Esophagus squamous epithelium (tissue), 5 donors: ENCODE measurements at places on chromosomes 11 and 22.

DNA sequence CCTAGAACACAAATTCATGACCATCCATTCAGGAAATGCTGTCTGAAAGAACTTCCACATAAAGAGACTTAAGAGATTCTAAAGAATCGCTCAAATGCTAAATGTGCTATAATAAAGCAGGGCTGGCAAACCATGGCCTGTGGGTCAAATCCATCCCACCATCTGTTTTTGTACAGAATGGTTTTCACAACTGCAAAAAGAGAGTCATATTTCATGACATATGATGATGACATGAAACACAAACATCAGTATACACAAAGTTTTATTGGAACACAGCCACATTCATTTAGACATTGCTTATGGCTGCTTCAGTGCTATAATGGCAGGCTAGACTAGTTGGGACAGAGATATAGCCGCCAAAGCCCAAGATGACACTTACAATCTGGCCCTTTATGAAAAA lies 85.1 kb downstream of the RRAS2 start:
- DNase-seq, result no peak

DNA sequence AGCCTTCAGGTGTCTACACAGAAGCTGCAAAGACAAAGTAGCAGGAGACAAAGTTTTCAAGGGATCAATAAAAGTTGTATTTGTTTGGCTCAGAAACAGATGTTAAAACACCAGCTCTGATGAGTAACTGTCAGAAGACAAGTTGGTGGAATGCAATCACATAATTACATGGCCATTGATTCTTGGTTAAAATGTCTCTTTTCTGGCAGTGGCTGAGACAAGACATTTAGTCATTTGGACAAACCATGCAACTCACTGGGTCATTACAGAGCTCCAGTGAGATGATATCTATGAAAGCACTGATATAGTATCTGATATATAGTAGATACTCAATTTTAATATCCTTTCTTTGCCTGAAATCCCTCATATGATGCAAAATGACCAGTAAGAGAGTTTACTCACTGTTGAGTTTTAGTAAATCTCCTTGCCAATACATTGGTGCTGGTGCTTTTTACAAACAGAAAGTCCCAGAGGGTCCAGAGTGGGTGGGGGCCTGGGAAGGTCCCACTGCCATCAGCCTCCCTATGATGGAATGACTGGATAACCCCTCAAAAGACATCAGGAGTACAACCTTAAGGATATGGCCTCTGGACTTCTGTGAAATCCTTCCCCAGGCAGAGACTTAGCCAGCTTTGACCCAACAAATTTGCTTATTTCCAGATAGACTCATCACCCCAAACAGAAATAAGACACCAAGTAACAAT lies 95.0 kb downstream of the SLC1A2 start:
- no peak for DNase-seq

DNA sequence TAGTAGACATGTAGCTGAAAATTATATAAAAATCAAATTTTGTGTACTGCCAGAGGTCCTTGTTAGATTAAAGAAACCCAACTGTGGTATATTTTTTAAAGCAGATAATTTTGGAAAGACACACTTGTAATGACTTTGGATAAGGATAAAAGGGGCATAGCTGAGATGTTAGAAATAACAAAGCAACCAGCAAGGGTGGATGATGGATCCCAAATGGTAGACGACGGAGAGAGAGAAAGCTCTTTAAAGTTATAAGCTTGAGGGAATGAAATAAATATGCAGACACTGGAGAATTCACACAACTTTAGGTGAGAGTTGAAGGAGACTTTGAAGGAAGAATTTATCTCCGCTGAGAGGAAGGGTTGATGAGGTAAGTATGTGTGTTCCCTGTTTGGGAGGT lies 10.6 kb downstream of the NCAM1 start:
- no peak for DNase-seq

DNA sequence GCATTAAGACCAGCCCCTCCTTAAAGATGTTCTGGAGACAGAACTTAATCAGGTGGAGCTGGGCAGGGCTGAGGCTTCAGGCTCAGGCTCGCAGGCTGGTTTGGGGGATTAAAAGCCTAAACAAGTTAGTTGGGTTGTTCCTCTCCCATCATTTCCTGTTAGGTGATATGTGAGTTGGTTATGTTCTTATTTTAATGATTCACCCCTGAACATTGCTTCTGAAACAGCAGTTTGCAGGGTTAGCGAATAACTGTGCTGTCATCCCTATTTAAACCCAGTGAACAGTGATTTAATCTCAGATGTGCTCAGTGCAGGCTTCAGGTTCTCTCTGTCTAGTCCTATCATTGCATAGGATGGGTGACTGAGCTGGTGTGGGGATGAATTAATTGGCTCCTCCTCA lies 47.4 kb upstream of the BIRC3 start:
- no peak for DNase-seq

GRCh38 chr11:17992916-17993315 lies 19.9 kb downstream of the SERGEF start:
- DNase-seq, result no peak

DNA sequence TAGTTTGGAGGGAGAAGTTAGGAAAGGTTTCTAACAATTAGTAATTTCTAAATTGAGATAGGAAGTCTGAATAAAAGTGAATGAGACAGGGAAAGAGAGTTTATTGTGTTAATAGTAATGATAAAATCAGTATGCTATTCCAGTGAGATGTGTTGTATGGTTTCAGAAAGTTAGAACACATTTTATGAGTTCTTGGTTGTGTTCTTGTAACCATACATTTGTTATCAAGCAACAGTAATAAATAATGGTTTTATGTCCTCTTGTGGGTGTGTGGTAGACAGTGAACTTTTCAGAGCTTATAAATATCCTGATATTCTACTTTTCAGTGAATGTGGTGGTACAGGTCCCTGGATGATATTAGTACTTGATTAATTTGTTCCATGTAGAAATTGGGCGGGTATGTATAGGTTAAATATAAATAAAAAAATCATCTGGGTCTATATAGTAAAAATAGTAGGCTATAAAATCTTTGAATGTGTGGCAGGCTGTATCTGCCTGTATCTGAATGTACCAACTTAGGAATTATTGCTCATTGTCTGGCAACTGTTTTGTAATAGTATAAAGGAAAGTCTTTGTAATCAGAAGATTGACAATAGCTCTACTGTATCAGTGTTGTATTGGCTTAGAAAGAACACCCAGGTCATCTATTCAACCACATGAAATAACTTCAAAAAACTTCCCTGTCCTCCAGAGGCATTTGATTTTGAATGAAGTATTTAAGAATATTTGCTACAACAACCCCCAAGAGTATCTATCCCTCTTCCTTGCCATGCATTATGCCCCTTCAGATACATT lies 54.8 kb downstream of the UVRAG start:
- no peak for DNase-seq

DNA sequence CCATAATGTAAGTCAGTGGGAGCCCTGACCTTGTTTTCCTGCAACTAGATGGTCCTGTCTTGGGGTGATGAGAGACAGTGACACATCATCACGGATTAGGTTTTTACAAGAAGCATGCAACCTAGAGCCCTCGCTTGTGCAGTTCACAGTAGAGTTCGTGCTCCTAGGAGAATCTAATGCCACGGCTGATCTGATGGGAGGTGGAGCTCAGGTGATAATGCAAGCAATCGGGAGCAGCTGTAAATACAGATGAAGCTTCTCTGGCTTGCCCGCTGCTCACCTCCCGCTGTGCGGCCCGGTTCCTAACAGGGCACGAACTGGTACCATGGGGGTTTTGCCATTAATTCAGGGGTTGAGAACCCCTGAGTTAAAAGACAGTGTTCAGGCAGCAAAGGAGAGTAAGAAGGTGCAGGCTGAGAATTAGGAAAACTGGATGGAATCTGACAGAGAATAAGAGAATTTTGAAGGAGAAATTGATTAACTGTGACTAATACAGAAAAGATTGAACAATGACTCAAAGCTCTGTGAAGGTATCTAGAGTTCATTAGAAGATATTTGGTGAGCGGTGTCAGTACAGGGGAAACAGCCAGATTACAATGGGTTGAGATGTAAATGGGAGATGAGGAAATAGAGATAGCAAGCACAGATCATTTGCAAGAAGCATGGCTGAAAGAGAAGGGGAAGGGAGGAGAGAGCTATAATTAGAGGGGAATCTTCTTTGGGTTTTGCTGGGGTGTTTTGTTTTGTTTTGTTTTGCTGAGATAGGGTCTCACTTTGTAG lies 21.0 kb downstream of the WEE1 start:
- DNase-seq, result no peak

- no peak for DNase-seq
Measured at GRCh38 chr22:41822317-41823057, 10.4 kb upstream of the SREBF2 start.

GRCh38 chr11:91946397-91946951 lies 278.1 kb upstream of the FAT3 start:
- DNase-seq, result no peak

- DNase-seq, result no peak
Measured at GRCh38 chr11:74310857-74311256, 583 bp downstream of the P4HA3 start.

DNA sequence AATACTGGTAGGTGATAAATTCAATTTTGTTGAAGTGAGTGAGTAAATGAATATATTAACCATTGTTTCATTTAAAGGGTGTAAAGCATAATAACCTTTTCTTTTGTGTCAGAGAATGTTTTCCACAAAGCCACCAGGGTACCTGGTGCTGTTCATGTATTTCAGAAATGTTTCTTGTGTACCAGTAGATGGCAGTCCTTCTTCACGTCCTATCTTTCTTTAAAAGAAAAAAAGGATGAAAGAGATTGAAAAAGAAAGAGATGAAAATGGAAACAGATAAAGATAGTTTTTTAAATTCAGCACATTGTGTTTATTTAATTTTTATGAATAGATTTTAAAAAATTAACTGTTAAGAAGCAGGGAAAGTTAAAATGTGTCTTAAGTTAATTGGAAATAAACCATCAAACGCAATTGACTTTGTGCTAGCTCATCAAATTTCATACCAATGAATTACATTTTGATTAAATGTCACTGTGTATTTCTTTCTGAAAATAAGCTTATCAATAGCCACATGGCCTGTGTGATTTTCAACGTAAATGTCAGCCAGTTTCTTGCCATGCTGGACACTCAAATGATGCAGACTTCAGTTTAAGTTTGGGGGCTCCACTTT lies 65.5 kb upstream of the CHORDC1 start:
- no peak for DNase-seq

GRCh38 chr11:61659413-61660196 lies 20.6 kb upstream of the DAGLA start:
- DNase-seq, result no peak

DNA sequence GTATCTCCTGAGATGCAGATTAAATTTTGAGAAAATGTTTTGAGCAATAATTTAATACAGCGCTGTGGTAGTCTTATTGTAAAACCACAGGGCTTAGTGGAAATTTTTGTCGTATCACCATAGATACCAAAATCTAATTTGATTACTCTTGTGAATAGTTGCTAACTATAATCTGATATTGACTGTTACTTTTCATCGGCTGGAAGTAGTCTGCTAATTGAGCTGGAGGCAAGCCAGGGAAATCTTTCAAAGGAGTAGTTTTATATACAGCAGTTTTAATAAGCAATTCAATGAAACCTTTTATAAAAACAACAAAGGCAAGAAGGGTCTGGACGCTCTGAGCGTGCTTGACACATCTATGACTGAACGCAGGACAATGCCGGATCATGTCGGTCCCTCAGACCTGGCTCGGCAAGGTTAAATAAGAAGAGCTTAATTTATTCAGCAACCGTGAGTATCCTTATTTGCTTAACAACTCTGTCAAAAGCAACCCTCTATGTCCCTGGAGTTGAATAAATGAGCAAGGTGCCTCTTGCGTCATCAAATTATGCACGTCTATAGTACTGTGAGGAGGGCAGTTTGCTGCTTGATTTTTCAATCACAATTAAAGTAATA lies 121.2 kb downstream of the NCAM1 start:
- no peak for DNase-seq

GRCh38 chr11:35165423-35166368 lies 26.7 kb downstream of the CD44 start:
- no peak for DNase-seq

DNA sequence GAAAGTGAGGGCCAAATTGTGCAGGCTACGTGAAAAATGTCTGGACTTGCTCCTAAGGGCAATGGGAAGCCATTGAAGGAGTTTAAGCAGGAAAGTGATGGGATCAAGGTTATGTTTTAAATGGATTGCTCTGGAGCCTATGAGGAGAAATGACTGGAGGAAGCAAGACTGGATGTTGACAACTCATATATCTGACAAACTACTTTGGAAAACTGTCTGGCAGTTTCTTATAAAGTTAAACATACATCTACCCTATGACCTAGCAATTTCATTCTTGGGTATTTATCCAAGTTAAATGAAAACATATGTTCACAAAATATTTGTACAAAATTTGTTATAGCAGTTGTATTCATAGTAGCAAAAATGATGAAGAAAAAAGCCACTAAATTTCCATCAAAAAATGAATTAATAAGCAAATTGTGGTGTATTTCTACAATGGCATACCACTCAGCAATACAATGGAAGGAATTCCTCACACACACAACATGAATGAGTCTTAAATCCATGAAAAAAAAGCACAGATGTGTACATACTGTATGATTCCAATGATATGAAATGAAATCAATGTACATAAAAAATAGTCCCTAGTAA lies 24.1 kb downstream of the FZD4 start:
- no peak for DNase-seq

DNA sequence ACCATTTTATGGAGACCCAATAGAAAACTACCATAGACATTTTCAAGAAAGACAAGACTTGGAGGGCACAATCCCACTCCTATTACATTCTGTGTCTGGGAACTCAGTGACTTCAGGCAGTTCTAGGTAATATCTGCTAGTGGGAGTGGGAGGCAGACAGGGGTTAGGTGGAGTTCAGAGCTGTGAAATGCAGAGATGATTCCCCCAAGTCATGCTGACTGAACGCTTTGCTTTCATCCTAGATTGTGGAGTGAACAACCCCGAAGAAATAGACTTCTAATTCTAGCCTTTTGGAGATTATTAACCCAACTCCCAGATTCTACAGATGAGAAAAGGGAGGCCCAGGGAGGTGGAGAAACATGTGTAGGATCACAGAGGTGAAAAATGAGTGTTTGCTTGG lies 437.8 kb upstream of the CADM1 start:
- DNase-seq, result no peak

DNA sequence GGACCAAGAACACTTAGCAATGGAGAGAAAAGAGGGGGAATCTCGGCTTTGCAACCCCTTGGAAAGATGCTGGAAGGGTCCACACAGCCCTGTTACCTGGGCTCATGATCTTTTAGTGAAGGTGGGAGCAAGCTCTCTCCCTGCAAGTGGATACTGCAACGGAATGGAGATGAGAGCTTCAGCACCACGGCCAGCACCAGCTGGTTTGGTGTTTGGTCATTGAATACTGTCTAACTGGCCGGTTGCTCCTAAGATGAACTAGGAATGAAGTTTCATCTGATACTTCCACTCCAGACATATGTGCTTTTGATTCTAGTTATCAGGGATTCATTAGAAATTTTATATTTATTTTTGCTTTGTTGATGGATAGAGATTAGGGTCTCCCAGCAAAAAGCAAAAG lies 16.3 kb downstream of the HTR3A start:
- DNase-seq, result no peak

DNA sequence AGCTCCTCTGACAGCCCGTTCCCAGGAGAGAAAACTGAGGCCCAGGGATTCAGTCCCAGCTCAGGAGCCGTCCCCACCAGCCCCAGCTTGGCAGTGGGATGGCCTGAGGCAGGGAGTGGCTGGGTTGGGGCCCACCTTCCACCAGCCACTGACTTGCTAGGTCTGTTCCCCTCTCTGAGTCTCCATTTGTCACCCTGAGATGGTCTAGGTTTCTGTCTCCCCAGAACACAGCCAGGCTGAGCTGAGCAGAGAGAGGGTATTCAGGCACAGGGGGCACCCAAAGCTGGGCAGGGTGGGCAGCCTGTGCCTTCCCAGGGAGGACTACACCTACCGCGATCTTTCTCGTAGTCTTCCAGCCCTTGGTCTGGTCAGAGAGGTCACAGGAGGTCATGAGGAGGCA lies 95.7 kb downstream of the PDE2A start:
- no peak for DNase-seq
